ENCODE measurements at places on chromosomes 12 and 14. TPM values are rescaled to one million over a fixed set of nuclear protein-coding genes. Genes with fewer than 3 reads are reported as not detected.

The CCDC196 gene
- not detected for polyA plus RNA-seq

The BCL2L2 gene
- 35.6 TPM for polyA plus RNA-seq

The SIVA1 gene
- polyA plus RNA-seq, result 124 TPM

The RILPL1 gene
- polyA plus RNA-seq, result 19.0 TPM

The CRADD gene
- 28.8 TPM for polyA plus RNA-seq

The HAL gene
- polyA plus RNA-seq, result not detected

The DHRS2 gene
- 2.4 TPM for polyA plus RNA-seq

The IFI27L1 gene
- 30.6 TPM for polyA plus RNA-seq

The P2RX4 gene
- polyA plus RNA-seq, result 28.8 TPM

The RPS6KA5 gene
- 0.95 TPM for polyA plus RNA-seq

The TAS2R13 gene
- polyA plus RNA-seq, result not detected

The FLRT2 gene
- polyA plus RNA-seq, result 1.2 TPM

The AKAP6 gene
- 0.92 TPM for polyA plus RNA-seq

The PTPRO gene
- polyA plus RNA-seq, result 44.0 TPM

The PPP4R4 gene
- polyA plus RNA-seq, result not detected

The IPO8 gene
- polyA plus RNA-seq, result 19.5 TPM

The RGS6 gene
- polyA plus RNA-seq, result 1.4 TPM

The NKX2-1 gene
- not detected for polyA plus RNA-seq

The SOCS2 gene
- 32.2 TPM for polyA plus RNA-seq

The ADAM21 gene
- 0.28 TPM for polyA plus RNA-seq

Data from kidney (tissue), 22 donors.